ENCODE measurements at places on chromosomes 11 and 22. TPM values are rescaled to one million over a fixed set of nuclear protein-coding genes. Genes with fewer than 3 reads are reported as not detected.

GRCh38 chr11:62538470-62539237 lies 8.0 kb downstream of the AHNAK start:
- DNase-seq = no peak

GRCh38 chr11:86765878-86766277 lies 34.5 kb upstream of the PRSS23 start:
- DNase-seq = no peak

DNA sequence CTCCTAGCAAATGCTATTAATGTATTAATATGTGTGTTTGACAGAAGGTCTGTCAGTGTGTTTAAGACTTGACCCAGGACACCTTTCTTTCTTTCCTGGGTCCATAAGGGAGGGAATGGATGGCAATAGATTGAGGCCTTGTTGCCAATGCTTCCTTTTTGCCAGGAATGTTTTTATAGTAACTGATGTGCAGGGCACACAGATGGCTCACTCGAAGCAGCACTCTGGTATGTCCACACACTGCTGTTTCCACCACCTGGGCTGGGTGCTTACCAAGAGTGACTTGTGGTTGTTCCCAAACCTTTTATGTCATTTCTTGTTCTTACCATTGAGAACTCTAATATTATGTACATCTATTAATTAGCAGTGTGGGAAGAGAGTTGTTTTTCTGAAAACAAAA lies 396.9 kb upstream of the SYN3 start:
- DNase-seq = no peak

DNA sequence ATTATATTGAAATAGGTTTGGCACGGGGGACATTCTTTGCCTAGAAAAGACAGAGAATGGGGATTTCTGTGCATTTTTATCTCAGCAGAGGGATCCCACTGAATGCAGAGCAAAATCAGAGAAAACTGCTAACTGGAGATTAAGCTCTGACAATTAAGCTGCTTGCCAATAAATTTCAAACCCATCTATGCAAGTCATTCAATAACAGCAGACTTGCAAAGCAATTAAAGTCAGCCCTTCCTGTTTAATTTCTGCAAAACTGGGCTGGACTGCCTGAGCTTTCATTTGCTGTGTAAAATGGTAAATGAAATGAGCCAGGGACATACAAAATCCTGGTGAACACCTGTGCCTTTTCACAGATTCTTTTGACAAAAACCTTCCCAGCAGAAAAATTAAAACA lies 1273.9 kb upstream of the CNTN5 start:
- no peak for DNase-seq

DNA sequence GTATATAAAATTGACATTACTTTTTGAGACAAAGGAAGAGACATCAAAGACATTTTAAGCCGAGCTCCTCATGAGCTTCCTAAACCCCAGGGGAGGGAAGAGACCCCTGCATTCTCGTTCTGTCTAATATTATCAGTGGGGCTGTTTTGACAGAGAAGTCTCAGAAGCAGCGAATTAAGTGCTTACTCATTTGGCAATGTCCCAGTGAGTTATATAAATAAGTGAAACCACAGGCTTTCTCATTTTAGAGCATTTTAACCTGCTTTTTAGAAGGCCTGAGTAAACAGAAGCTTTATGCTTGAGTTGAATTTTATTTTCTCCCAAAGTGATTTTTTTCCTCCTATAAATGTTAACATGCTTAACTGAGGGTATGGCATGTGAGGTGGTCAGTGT lies 23.2 kb upstream of the C1QTNF4 start:
- DNase-seq = no peak

GRCh38 chr22:35777335-35777975 lies 59.8 kb downstream of the APOL5 start:
- no peak for DNase-seq

DNA sequence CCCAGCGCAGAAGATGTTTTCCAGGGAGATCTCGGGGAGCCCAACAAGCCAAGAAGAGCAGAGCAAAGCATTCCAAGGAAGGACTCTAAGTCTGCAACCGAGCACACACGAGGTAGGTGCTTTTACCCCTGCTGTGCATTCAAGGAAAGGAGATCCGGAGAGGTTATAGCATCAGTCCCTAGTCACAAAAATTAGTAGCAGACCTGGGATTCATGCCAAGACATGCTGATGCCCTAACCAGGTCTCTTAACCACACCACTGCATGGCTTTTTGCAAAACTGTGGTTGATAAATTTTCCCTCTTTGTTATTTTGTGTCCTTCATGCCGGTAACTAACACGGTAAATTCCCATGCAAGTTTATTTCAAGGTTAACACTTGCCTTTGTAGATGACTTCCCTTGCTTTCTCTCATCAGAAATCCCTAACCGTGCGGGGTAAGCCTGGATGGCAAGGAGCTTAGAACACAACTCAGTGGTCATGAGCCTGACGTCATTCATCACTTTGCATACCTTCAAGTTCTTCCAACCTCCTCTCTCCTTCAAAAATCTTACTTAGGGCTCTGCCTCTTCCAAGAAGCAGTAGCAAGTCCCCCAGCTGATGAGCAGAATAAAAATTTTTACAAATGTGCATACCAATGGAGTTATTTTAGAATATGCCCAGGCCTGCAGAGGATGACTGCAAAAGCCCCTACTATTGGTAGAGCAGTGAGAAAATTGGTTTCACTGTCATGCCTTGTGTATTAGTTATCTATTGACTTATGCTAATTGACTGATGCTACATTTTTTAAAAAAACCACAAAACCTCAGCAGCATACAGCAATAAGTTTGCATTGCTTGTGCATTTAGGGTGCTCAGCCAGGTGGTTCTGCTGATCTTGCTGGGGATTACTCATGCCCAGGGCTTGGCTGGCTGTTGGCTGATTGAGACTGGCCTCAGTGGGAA lies 465.1 kb downstream of the MN1 start:
- no peak for DNase-seq

GUCY1A2 gene
- not detected for total RNA-seq

RFPL1 gene
- not detected for total RNA-seq
